Midbrain (tissue), 1 donor: ENCODE measurements at places on chromosomes 2 and 18.

- DNase-seq, result no peak
These were observed 31.7 kb downstream of the UBE2F start for GRCh38 chr2:237998530-237998929.

DNA sequence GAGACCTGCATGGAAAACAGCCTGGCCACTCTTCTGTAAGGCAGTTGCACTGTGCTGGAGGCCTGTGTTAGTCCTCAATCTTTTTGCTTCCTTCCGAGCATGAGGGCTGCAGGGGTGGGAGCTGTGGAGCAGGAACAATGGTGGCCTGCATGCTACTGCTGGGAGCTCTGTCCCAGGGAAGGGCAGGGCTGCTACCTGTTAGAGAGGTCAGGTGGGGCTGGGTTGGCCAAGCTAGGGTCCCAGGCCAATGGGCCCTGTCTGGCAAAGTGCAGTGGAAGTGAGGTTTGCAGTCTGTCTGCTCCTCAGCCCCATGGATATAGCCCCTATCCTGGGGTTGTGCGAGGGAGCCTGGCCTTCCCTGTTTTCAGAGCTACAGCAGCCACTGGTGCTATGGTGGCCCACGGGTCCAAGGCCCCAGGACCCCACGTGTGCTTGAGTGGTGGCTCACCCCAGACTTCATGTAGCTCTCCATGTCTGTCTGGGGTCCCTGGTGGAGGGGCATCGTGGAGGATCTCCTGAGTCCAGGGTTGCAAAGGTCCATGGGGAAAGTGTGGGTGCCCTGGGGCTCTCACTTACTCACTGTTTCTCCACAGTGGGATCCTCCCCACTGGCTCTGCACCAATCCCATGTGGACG lies 1212.6 kb upstream of the NXPH2 start:
- no peak for DNase-seq

GRCh38 chr2:110680709-110681108 lies 2.8 kb upstream of the BUB1 start:
- DNase-seq, result no peak

DNA sequence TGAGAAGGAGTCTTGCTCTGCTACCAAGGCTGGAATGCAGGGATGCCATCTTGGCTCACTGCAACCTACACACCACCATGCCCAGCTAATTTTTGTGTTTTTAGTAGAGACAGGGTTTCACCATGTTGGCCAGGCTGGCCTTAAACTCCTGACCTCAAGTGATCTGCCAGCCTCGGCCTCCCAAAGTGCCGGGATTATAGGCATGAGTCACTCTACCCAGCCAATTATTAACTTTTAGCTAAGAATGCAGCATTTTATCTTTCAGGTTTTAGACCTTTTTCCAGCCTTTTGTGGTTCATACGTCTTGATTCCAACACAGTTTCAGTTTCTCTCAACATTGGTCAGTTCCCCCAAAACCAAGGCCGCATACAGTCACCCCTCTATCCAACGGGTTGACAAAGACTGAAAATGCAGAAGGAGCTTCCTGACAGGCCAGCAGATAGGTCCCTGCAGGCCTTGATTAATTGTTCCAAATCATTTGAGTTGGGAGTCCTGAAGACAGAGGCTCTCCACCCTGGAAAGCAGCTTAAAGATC lies 262.2 kb upstream of the KLHL29 start:
- no peak for DNase-seq

DNA sequence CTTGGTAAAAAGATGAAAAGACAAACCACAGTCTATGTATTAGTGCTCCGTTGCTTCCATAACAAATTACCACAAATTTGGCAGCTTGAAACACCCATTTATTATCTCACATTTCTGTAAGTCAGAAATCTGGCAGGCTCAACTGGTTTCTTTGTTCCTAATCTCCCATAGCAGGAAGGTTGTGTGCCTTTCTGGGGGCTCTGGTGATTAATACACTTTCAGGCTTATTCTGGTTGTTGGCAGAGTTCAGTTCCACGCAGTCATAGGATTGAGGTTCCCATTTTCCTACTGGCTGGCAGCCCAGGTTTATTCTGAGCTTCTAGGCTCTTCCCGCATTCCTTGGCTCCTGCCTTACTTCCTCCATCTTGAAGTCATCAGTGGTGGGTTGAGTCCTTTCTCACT lies 189.3 kb downstream of the ANAPC1 start:
- DNase-seq, result no peak

DNA sequence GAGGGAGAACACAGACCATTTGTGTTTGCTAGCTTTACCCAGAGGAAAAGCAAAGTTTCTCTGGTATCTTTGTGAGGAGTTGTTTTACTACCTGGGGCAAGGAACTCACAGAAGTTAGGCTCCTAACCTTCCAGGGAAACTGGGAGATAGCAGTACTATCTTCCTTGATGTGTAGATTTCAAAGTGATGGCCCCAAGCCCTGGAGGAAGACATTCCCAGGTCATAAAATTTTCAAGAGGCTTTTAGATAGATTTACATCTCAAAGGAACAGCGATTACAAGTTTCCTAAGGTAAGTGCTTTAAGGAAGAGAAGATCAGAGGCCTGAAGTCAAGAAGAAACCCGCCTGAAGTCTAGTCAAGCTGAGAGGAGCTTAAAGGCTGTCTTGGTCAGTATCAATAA lies 1187.8 kb upstream of the TMEFF2 start:
- DNase-seq, result no peak

- DNase-seq, result no peak
These were observed 65.3 kb downstream of the MREG start for GRCh38 chr2:215948051-215948450.

DNA sequence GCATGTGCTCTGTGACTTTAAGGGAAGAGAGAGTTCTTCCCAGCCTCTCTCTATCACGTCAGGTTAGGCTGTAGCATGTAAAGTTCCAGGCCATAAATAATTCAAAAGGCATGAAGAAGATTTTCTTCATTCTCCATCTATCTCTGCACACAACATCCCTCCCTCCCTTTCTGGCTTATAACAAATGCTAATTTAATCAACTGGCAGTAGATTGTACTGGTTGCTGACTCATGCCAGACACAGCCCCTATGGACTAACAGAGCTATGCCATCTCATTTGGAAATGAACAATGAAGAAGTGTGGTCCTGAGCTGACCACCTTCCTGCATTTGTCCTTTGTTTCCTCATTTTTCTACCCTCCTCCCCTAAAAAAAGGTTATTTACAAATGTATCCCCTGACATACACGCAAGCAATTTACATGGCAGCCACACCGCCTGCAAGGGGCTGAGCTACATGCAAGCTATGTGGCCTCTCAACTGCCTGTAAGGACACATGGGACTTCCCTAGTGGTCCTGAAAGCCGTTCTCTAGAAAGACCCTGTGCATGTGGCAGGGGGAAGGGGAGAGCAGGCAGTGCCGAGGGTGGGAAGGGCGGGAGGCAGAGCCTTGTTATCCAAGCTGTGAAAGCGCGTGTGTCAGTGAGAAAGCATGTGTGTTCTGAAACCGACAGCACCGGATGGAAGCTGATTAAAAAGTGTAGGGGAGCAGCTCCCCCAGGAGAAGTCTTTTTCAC lies 90.9 kb upstream of the KLF7 start:
- no peak for DNase-seq

DNA sequence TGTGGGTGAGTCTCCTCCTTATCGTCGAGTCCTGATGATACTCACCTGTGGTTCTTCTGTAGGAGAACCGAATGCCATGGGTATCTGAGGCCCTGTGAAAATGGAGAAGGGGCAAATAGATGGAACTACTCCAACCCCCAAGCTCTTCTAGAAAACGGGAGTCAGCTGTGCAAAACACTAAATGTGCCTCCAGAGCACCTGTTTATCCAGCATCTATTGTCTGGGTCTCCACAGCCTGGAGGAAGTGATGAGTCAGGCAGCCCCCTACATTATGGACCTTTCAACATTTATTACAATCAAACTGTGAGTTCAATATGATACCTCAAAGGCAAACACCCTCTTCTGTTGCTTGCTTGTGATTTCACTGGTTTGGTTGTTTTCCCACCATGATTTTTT lies 9.8 kb upstream of the LRRFIP1 start:
- no peak for DNase-seq

GRCh38 chr18:12838178-12838634 lies 45.8 kb downstream of the PTPN2 start:
- DNase-seq, result no peak

GRCh38 chr2:223155956-223156355 lies 104.0 kb downstream of the KCNE4 start:
- no peak for DNase-seq

DNA sequence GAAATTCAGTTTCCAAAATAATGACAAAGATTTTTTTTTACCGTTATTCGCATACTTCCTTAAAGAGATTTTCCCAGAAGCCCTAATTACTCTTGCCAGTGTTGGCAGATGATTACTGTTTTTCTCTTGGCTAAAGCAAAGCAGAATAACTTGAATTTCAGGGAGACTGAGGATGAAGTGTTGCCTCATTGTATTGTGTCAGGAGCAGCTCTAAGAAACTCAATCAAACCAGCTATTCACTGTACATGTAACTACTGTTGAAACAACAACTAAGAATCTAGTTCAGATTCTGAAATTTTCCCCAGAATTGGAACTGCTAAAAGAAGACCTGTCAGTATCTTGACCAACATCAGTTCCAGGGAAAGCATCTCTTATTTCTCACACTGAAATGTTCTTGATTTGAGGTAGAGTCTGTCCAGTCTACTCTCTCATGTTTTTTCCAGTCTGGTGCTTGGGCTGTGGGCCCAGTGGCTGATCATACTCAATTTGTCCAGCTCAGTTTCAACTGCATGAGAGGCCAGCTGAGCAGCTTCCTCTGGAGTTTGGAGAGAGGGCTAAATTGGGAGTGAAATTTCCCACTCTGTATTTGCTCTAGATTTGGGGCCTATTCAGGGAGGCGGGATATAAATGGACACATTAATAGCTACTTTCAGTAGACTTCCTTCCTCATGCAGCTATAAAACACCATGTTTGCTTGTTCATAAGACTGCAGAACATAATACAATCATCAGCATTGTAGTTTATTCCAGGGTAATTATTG lies 78.5 kb downstream of the PPP1R1C start:
- DNase-seq, result no peak

- no peak for DNase-seq
These were observed 785.7 kb upstream of the GYPC start for GRCh38 chr2:125870264-125870663.
